ENCODE measurements at places on chromosomes 1 and 21.

- DNase-seq: no peak
Observed at GRCh38 chr1:61322008-61322744, 239.8 kb downstream of the NFIA start.

- peak; percentile 2 for DNase-seq
Observed at GRCh38 chr1:38680801-38681510, 178.6 kb downstream of the RRAGC start.

DNA sequence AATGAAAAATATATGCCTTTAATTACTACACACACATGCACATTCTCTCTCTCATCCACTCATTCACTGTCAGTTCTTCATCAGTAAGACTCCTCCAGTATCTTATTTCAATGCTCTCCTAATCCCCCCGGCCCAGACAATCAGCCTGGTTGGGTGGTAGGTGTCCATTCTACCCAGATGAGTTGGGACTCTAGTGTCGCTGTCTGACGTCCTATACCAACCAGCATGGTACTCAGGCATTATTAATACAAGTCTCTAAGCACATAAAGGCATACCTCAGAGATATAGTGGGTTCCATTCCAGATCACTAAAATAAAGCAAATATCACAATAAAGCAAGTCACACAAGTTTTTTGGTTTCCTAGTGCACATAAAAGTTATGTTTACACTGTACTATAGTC is 19.8 kb downstream of the NRIP1 start:
- DNase-seq: no peak

GRCh38 chr1:147496571-147497210 is 44.6 kb upstream of the BCL9 start:
- no peak for DNase-seq

DNA sequence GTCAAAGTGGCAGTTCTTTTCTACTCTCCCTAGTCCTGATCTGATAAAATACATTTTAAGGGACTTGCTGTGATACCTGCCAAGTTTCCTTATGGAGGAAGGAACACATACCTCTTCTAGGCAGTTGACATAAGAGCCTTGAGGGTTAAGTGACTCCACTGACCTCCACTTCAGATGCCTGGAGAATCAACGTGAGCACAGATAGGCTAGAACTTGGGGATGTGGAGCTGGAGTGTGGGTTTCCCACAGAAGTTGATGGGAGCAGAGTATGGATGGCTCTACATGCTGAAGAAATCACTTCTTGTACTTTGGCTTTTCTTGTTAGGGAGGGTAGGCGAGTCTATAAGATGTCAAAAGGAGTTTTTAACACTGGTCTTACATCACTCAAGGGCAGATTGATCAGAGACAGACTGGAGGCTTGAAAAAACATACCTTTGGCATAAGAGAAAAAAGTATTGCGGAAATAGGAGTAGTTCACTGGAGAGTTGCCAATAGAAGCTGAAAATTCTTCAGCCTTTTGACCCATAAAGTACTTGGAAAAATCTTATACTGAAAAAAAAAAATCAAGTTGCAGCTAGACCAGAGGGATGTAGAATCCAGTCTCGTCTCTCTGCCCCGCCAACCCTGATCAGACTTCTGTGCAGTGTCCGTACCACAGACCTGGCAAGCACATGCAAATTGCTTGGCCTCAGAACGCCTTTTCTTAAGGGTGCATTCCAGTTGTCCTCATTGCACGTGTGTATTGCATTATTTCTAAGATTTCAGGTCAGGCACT is 5.5 kb downstream of the RHOU start:
- DNase-seq: no peak

GRCh38 chr1:208211921-208212843 is 32.0 kb downstream of the PLXNA2 start:
- DNase-seq: no peak
